ENCODE measurements at places on chromosomes 3 and 15.
A peak's percentile ranks its signal among the peaks of the same experiment; 100 is the strongest.

DNA sequence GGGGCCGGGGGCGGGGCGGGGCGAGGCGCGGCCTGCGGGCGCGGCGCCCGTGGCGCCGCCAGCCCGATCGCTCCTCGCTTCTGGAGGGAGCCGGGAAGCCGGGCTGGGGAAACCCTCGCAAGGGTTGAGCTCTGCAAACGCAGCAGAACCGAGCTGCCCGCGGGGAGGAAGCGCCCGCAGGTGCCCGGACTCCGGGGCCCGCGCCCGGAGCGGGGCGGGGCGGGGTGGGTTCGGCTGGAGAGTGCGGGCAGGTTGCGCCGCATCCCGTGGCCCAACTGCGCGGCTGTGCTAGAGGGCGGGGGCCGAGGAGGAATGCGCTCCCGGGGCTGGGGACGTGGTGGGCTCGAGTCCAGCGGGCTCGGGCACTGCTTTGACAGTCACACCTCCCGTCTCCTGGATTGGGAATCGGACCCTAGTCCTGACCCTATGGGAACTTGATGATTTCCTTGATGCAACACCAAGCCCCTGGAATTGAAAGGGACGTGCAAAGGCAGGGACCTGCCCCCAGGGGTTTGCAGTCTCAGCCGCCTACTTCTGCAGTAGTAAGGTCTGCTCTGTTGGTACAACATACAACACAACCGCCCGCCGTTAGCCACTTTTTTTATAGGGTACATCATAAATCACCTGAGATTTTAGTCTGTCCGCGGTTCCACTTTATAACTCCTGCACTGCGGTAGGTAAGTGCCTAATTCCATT, 34.3 kb downstream of the ZBTB38 start:
- peak; percentile 84 for DNase-seq

DNA sequence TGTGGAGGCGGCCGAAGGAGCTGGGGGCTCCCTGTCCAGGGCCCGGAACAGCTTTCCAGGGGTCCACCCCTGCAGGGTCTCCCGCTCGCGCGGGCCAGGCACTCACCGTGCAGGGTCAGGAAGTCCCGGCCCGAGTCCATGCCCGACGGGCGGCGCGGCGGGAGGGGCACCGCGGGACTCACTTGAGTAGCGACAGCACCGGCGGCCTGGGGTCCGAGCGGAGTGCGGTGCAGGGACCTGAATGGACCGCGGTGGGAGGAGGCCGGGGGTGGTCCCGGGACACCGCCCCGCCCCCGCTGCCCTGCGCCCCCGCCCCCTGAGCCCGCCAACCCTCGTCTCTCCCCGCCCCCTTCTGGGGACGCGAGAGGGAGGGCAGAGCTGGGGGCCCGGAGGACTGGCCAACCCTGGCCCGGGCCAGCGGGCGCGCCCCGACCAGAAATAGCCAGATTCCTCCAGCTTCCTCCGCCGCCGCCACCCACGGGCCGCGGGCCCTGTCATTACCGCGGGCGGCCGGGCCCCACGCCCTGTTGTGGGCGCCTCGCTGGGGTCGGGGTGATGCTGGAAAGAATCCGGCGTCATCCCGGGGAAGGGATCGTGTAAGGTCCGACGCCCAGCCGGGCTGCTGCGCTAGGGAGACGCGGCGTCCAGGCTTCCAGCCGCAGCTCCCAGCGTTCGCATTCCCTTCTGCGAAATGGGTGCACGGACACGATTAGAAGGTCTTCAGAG, at the start of gene PLCD1:
PLCD1 (minus strand) TSS at position 243 of the 726 bp plus-strand sequence; CDS start at position 140, 103 bp downstream.
- DNase-seq = peak; percentile 98

DNA sequence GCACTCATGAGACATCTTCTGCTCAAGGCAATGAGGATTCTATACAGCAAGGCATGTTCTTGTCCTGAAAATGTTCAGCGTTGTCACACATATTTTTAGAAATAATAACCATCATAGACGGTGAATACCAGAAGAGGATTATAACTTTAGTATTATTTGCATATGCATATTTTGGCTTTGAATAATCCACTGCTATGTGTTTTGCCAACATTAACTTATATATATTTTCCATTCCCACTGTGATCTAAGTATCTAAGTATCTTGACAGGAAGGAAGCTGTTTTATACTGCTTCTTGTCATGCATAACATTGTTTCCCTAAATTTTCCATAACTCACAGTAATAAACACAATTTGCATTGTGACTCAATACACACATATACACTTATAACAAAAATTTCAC, 509.5 kb downstream of the TBL1XR1 start:
- no peak for DNase-seq

GRCh38 chr3:141178026-141178425, 53.6 kb upstream of the PXYLP1 start:
- no peak for DNase-seq

- DNase-seq = no peak
Observed at GRCh38 chr3:188627652-188628051, 473.7 kb downstream of the LPP start.

- no peak for DNase-seq
Observed at GRCh38 chr15:67011617-67012005, 53.8 kb upstream of the SMAD3 start.

- DNase-seq = no peak
Observed at GRCh38 chr3:97037294-97037943, 223.0 kb downstream of the EPHA6 start.

GRCh38 chr15:78061963-78062427, 15.5 kb downstream of the TBC1D2B start:
- DNase-seq = no peak

GRCh38 chr3:9238721-9239295, 10.6 kb downstream of the SRGAP3 start:
- DNase-seq = no peak

DNA sequence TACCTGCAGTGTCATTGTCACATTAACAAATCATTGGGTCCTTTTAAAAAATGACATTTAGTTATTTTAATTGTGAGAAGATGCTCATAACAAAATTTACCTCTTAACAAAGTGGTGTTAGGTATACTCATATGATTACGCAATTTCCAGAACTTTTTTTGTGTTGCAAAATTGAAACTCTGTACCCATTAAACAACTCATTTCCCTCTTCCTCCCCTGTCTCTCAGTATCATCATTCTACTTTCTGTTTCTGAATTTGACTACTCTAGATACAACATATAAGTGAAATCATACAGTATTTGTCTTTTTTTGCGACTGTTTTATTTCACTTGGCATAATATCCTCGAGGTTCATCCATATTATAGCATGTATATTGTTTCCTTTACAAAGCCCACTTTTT, 58.7 kb upstream of the CHST2 start:
- no peak for DNase-seq

GRCh38 chr3:151321526-151321925, 4.9 kb upstream of the GPR87 start:
- no peak for DNase-seq

- no peak for DNase-seq
Observed at GRCh38 chr3:86989611-86990010, 1.3 kb downstream of the VGLL3 start.

DNA sequence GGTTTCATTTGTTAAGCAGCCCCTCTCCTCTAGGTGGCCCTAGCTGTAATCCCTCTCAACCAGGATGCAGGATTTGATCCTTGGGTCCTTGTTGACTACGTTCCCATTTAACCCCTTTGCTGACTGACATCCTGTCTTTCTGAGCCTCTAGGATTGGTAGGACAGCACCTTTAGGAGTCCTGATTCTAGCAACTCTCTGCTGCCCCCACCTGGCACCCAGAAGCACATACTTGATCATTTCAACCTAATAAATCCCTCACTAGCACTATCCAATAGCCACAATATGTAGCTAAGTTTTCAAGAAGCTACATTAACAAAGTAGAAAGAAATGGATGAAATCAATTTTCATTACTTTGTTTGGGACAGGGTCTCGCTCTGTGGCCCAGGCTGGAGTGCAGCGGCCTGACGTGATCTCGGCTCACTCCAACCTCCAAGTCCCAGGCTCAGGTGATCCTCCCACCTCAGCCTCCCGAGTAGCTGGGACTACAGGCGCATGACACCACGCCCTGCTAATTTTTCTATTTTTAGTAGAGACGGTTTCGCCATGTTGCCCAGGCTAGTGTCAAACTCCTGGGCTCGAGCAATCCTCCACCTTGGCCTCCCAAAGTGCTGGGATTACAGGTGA, 28.3 kb downstream of the RSL24D1 start:
- DNase-seq = peak; percentile 59

- DNase-seq = no peak
Observed at GRCh38 chr3:50459785-50460184, 43.6 kb downstream of the CACNA2D2 start.

- DNase-seq = no peak
Observed at GRCh38 chr3:102715030-102715697, 280.3 kb downstream of the ZPLD1 start.

DNA sequence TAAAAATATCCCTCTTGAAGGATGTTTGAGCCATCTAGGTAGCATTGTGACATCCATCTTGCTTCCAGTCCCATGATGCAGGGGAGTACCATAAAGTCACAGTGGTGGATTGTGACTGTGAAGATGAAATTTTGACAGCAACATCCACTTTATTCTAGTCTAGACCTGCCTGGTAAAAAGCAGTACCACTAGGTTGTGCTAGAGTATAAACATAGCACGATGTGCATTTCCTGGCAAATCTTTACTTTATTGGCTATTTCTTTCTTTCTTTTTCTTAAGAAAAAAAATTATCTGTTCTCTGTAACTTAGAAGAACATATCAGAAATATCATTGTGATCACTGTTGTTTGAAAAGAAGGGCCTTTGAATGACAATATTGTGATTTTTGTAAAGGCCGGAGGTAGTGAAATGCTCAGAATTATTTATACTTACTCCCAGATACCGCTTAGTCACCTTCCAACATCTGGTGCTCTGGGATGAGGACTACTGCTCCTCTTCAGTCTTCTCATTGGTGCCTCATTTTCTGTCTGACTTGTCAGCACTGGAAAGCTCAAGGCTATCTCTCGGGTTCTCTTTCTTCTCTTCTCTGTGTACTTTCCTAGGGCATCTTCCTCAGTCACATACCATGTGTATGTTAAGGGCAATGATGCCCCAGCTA, 35.6 kb downstream of the AGBL1 start:
- DNase-seq = no peak

- peak; percentile 2 for DNase-seq
Observed at GRCh38 chr3:62876064-62876463, 848 bp upstream of the CADPS start.

- DNase-seq = no peak
Observed at GRCh38 chr15:32698773-32699390, 18.9 kb upstream of the GREM1 start.

- DNase-seq = no peak
Observed at GRCh38 chr3:133832802-133833144, 27.2 kb downstream of the SRPRB start.

GRCh38 chr3:194687638-194688199, 2.0 kb downstream of the FAM43A start:
- DNase-seq = peak; percentile 72

DNA sequence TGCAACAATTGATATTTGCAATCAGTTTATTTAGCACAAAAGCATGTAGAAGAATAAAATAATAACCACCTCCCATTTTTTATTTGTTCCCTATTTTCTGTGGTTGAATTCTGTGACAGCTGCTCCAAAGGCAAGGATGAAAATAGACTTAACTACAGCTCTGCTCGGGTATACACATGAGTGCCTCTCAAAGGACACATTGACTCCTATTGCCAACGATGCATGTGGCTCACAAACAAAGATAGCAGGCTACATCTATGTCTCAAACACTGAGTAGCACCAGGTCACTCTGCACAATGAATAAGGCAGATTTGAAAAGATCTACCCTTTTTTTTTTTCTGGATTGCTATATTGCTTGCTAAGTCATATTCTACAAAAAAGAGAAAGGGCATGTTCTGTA, 612.9 kb downstream of the ROBO1 start:
- no peak for DNase-seq

DNA sequence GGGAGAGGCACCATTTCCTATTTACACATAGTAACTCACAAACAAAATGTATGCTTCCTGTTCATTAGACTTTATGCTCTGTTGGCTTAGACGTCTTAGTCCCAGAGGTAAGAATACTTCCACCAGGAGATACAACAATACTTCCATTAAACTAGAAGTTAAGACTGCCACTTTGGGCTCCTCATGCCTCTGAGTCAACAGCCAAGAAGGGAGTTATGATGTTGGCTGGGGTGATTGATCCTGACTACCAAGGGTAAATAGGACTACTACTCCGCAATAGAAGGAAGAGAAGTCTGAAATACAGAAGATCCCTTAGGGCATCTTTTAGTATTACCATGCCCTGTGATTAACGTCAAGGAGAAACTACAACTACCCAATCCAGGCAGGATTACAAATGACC, 43.5 kb upstream of the ABI3BP start:
- DNase-seq = no peak

GRCh38 chr15:44038755-44039191, 156.3 kb downstream of the FRMD5 start:
- DNase-seq = no peak

GRCh38 chr3:53074761-53075742, 29.2 kb upstream of the SFMBT1 start:
- DNase-seq = no peak

- no peak for DNase-seq
Observed at GRCh38 chr15:96005906-96006305, 324.6 kb upstream of the NR2F2 start.

GRCh38 chr15:45126535-45127158, 3.0 kb downstream of the DUOXA1 start:
- DNase-seq = no peak

GRCh38 chr3:71243229-71243628, 340.3 kb downstream of the FOXP1 start:
- DNase-seq = no peak

DNA sequence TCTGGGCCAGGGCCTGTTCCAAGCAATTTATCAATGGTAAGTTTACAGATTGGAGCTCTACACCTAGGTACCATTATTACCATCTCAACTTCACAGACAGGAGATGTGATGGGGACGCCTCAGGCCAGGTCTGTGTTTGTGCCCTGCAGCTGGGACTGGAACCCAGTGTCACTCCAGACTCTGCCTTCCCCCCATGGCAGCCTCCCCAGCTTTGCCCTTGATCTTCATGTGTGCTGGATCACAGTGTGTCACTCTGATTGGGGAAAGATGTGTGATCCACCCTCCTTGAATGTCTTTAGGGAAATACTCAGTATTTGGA, 59.6 kb downstream of the MGLL start:
- DNase-seq = no peak

DNA sequence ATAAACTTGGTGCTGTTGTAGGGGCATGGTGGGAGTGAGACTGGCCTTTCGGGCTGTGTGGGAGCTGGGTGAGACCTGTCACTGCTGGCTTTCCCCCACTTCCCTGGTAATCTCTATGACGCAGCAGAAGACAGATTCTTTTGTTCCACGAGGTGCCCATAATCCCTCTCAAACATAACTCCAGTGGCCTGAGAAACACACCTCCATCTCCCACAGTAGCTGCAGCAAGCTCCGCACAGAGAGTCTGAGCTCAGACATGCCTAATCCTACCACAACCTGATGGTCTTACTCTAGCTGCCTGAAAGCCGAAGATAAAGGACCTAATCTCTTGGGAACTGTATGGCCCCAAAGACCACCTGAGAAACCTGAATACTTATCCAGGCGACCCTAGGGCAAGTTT, 225.6 kb upstream of the CRBN start:
- DNase-seq = no peak

DNA sequence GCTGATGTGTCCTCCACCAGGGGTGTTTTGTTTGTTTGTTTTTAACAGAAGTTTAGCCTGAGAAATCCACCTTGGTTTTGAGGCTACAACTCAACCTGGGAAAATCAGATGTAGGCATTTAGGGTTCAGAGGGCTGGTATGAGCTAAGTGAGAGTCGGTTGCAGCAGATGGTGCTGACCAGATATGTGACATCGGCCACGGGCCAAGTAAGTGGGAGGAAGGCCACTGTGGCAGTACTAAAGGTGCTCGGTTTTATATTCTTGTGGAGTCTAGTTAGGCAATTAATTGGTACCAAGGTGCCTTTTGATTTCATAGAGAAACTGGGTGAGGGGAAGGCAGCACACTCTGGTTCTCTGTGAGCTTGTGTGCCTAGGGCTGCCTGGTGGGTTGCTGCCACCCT, 10.5 kb downstream of the MTMR14 start:
- DNase-seq = no peak

Data from SK-N-SH (cell line).